ENCODE measurements at places on chromosomes 6 and 20.

DNA sequence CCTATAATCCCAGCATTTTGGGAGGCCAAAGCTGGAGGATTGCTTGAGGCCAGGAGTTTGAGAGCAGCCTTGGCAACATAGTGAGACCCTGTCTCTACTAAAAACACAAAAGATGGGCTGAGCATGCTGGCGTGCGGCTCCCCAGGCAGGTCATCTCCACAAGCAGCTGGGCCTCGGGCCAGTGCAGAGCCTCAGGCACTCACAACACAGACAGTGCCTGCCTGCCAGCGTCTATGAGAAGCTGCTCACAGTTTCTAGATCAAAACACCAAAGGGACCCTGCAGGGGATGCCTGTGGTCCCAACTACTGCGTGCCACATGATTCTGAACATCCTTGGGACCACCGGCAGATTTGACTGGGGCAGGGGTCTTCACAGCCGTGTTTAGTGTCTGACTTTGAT lies 59.4 kb downstream of the GINS1 start:
- no peak for DNase-seq

- no peak for DNase-seq
Measured at GRCh38 chr20:34546751-34547181, 11.8 kb upstream of the MAP1LC3A start.

DNA sequence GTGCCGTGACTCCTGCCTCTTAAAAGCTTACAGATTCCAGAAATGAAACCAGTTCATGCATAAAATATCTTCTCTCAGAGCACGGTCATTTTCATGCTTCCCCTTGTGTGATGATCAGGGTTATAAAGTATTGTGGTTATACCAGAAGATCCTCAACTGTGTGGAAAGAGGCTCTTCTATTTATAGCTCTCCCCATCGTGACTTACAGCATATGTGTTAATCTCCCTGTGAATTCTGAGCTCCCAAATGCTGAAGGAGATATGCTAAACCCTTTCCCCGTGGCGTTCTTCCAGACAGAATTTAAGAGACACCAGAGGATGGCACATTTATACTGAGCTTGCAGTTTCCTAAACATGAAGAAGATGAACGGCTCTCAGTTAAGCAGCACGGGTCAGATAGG lies 158.8 kb downstream of the CDH26 start:
- no peak for DNase-seq

- DNase-seq, result no peak
Measured at GRCh38 chr20:10652660-10653261, 21.0 kb downstream of the JAG1 start.

DNA sequence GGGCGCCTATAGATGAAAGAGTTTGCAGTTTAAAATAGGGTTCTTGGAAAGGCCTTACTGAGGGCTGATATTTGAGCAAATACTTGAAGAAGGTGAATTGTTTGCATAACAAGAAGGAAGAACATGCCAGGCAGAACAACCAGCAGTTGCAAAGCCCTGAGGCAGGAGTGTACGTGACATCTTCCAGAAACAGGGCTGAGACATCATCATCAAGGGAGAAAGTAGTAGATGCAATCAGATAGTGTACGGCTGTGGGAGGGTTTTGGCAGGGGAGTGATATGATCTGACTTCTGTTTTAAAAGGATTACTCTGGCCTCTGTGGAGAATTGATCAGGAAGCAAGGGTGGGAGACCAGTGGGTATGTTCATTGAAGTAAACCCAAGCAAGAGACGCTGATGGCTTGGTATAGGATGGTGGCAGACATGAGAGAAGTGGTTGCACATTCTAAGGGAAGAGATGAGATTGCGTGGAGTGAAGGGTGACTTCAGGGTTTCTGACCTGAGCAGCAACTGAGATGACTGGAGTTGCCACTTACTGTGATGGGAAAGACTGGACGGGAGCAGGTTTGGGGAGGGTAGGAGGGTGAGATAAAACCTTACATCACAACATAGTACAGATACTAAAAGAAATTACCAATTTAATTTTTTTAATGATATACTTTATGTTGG lies 28.8 kb downstream of the RIOK1 start:
- DNase-seq, result no peak

DNA sequence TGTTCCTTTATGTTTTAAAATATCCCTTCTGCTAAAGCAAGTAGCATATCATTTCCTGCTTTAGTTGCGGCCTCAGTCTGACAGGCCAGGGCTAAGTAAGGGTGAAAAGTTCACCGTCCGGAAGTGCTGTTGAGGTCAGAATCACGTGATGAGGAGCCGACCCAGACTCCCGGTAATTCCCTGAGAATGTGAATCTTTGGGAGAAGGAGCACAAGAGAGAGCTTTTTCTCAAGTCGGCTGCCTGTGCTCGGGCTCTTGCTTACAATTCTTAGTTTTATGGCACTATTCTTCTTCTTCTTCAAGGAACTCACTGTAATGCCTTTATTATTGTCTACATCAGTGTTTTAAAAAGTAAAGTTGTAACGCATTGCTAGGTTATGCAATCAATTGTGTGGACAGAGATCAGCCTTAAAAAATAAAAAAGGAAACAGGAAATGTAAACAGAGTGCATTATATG lies 309.3 kb downstream of the PRL start:
- DNase-seq, result peak; percentile 2

- DNase-seq, result no peak
Measured at GRCh38 chr20:9491324-9491723, 23.1 kb upstream of the LAMP5 start.

- peak; percentile 12 for DNase-seq
Measured at GRCh38 chr20:35616465-35617396, 1.1 kb downstream of the SPAG4 start.

- no peak for DNase-seq
Measured at GRCh38 chr6:88609983-88610382, 353.4 kb downstream of the RNGTT start.

GRCh38 chr6:6564154-6564553 lies 24.4 kb upstream of the LY86 start:
- DNase-seq, result no peak

DNA sequence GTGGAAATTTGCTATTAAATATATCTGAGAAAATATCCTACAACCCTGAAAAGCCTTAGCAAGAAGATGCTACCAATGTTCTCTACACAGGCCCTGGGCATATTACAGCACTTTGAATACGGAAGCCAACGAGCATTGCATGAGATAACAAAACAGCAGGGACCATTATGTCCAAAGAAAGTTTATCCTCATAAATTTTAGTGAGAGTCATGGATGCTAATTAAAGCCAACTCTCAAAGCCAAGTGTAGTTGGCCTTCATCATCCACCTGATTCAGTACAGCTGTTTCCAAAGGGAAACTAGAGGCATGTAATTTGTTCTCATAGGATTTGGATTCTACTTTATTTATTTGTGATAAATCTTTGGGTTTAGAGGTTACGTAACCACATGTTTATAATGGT lies 564.8 kb downstream of the RFPL4B start:
- no peak for DNase-seq

DNA sequence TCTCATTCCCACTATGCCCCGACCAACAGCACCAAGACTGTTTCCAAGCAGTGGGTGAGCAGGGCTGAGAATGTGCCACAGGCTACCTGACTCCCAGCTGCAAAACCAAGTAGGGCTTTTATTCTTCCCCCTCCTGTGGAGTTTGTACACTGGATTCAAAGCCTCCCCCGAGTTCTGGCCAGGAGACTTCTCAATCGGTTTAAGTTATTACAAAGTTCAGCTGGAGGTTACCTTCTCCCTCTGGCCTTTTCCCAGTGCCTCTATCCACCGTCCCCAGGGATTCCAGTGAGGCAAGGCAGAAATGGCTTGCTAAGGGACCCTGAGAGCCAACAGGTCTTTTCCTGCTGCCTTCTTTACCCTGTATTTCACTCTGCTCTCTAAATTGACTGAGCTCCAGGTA lies 217.0 kb downstream of the ADGRG6 start:
- no peak for DNase-seq

DNA sequence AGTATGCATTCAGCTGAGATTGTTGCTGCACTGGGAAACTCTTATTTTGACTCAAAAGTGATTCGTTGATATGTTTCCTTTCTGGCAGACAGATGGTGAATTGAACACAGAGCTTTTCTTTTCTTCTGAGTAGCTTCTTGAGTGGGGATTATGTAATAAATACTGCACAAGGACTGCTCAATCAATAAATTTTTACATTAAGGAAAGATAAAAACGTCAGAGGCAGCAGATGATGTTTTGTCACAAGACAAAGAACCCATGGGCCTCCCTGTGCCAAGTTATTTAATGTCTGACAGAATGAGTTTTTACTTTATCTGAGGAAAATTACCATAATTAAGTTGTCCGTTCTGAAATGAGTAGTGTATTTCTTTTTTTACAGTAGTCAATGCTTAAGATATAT lies 460.3 kb downstream of the UTRN start:
- no peak for DNase-seq

DNA sequence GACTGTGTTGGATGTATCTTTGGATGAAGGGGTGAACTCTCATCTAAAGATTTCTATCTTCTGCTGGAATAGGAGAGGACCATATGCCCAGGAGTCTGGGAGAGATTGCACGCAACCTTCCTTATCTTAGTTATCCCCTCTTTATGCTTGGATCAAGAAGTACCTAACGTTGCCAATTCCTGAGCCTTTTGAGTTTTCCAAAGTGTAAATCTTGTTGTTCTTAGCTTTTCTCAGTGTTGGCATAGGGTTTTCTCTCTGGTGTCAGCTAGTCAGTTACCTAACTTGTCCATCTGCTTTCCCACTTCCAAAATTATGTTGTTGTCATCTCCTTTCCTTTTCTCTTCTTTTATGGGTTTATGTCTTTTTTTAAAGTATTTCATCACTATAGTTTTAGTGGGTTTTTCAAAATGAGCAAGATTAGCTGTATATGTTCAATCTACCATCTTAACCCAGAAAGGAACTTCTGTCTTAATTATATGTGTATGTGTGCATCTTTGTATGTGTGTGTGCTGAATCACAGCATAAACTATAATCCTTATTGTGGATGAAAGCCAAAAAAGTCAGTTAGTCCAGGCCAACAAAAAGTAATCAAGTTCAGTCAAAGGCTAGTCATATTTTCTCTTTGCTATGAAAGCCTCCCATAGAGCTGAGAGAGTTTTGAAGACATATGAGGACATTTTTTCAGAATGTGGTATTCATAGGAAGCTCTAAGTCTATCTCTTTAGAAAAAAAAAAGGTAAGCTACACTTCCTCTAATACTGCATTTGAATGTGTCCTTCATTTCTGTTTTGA lies 72.1 kb downstream of the KHDC1L start:
- no peak for DNase-seq

- DNase-seq, result no peak
Measured at GRCh38 chr6:169933839-169934698, 182.6 kb downstream of the ERMARD start.

DNA sequence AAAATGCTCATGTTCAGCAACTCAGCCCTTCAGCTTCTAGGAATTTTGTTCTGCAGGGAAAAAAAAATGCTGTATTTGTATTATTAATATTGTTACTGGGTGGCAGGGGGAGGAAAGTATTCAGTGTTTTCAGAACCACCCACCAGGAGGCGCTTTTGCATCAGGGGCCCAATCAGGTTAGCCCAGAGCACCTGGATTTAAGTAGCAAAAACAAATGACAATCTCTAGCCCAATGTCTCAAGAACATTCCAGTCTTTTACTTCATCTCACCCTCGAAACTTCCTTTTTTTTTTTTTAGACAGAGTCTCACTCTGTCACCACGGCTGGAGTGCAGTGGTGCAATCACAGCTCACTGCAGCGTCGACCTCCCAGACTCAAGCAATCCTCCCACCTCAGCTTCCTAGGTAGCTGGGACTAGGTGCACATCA lies 635 bp upstream of the C20orf203 start:
- no peak for DNase-seq

DNA sequence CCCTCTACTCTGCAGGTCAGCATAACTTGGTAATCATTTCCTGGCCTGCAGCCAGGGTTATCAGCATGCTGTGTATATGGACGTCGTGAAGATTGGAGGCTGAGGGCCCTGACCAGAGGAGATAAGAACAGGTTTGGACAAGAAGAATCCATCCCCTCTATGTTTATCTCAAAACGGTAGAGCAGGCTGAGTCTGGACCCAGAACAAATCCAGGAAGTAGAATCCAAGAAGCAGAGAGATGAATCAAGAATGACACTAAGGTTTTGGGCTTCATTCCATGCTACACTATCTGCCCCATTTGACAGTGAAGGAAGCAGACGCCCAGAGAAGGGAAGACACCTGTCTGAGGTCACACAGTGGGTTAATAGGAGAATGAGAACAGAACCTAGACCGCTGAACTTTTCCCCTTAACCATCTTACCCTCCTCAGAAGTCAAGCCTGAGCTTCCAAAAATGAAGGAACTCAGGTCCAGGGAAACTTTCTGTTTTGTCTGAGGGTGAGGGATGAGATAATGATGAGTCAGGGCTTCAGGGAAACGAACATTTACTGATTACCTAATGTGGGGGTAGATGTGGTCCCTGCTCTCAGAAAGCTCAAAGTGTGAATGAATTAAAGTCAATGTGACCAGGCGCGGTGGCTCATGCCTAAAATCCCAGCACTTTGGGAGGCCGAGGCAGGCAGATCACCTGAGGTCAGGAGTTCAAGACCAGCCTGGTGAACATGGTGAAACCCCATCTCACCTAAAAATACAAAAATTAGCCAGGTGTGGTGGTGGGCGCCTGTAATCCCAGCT lies 9.4 kb upstream of the COMMD7 start:
- no peak for DNase-seq

DNA sequence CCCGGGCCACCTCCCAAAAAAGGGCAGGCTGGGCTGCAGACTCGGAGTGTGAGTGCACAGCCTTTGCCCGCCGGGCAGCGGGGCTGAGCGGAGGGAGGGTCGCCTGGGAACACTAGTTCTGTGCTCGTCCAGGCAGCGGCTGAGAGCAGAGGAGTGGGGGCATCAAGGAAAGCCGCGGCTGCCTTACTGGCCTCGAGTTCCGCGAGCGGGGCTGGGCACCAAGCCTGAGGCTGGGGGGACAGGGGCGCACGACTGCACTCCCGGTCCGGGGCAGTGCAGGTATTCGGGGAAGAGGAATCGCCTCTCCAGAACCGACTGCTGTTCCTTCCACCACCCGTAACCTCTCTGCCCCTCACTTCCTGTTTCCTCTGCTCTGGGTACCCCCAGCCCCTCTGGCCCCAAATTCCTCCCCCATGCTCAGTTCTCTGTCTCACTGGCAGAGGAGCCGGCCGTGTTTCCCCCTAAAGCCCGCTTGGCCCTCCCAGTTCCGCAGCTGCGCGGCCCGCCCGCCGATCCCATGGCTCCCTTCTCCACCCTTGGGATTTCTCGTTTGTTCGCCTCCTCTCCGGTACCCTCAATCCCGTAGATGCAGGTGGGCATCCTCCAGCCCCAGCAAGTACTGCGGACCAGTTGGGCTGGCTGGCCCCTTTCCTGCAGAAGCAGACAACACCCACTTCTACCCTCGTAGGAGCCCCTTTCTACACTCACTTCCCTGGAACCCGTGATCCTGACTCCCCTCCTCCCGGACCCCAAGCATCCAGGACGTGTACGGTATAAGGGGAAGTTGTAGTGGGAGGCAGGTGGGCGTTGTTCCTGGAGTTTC lies 5.1 kb downstream of the RING1 start:
- no peak for DNase-seq

GRCh38 chr20:63316502-63316921 lies 23.5 kb downstream of the COL20A1 start:
- DNase-seq, result no peak

All from caudate nucleus (tissue), 63 donors.